ENCODE measurements at places on chromosomes 2 and 18. TPM values are rescaled to one million over a fixed set of nuclear protein-coding genes. Genes with fewer than 3 reads are reported as not detected.

DPY30 gene
- total RNA-seq, result 176 TPM

FAM110C gene
- total RNA-seq, result 24.8 TPM

POU3F3 gene
- 0.24 TPM for total RNA-seq

SULT1C4 gene
- total RNA-seq, result 2.1 TPM

- no peak for DNase-seq
These were observed 31.6 kb downstream of the LIMS1 start for GRCh38 chr2:108565778-108566375.

DNA sequence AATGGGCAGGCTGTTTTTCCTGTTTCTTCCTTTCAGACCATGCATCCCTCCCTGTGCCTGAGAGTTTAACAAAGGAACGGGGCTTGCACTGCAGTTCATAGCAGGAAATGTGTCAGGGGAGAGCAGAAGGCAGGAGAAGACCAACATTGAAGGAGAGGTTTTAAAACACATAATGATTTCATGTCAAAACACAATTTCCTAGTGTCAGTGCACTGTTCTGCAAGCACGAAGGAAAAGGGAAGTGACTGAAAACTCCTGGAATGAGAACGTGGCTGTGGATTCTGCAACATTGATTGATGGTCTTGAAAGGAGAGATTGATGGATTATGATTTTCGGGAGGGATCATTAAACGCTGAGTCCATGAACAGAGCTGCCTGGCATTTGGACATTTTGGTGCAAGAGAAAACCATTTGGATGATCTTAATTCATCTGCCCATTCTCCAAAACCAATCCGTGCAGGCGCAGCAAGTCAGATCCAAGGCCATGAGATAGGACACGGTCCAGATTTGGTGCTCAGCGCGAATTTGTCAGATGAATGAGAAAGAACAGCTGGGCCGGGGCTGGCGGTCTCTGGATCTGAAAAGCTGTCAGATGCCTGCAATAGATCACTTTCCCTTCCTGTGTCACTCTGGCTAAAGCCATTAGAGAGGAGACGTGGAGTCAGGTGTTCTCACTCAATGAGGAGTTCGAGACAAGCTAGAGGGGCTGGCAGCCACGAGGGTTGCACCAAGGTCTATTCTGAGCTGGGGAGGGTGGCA, 38.4 kb downstream of the C1QL2 start:
- DNase-seq, result no peak

- DNase-seq, result no peak
These were observed 9.5 kb downstream of the BIN1 start for GRCh38 chr2:127097471-127097765.

DNA sequence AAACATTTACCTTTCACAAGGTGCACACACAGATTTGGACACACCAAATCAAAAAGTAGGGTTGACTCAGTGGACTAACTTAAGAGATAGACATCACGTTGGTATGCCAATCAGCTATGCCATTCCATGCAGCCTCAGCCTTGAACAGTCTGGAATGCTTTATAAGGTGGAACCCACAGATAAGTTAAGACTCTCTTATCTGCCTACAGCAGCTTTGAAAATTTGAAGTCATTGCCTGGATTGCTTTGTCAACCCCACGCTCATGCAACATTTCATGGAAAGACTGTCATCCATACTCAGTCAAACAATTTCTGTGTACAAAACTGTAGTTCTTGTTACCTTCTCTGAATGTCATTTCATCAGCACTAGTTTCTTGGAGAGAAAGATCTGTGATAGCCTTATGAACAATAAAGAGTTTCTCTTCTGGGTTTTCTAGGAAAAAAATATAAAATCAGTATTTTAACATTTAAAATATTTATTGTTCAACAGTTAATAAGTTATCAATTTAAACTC, 1.2 kb downstream of the ERMN start:
- DNase-seq, result no peak

DNA sequence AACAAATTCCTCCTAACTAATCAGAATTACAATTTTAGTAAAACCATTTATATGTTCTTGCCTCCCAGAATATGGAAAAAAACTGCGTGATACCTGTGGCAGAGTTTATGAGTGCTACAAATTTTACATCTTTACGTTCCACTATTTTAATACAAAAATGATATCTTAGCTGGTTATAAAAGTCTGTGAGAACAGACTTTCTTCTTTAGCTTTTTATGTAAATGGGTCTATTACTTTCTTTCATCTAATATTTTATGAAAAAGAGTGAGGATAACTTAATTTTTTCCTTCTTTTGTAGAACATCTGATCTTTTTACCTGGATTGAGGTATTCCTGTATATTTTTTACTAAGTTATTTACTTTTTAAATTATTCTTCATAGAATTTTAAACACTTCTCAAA, 22.1 kb upstream of the REG3A start:
- DNase-seq, result no peak
